HT1080 (cell line): ENCODE measurements at places on chromosomes 4 and X.

DNA sequence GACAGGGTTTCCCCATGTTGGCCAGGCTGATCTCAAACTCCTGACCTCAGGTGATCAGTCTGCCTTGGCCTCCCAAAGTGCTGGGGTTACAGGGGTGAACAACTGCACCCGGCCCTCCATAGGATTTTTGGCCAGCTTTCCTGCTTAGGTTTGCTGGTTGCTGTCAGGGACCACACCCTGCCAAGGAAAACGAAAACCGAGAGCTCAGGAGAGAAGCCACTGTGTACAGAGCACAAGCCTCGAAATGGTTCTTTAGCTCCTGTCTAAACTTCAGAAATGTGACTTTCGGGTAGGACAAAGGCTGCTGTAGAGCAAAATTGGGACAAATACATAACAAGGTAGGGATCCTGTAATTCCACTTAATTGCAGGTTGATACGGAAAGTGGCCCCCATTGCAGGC is 146.3 kb upstream of the ATP6AP2 start:
- DNase-seq: no peak

DNA sequence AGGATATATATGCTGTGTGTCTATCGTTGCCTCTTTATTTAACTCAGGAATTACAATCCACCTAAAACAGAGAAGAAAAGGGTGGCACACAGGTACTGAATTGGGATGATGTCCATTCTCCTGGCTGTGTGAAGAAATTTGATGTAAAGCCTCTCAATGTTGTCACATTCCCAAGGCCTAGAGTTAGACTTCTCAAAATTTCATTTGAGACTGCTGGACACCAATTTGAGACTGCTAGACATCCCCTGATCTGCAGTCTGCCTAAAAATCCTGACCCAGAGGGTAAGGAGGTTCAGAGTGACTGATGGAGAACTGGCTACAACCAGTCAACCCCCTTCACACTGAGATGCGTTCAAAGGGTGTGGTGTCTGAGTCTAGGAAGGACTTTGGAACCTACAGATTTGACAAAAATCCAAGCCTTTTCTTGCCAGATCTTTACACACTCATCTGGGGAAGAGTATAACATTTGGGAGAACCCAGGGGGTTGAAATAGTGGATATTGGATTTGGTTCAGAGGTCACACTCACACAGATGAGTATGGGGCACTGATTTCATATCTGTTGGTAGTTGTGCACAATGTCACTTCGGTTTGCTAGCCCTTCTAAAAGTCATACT is 4.9 kb upstream of the PRDM8 start:
- no peak for DNase-seq

DNA sequence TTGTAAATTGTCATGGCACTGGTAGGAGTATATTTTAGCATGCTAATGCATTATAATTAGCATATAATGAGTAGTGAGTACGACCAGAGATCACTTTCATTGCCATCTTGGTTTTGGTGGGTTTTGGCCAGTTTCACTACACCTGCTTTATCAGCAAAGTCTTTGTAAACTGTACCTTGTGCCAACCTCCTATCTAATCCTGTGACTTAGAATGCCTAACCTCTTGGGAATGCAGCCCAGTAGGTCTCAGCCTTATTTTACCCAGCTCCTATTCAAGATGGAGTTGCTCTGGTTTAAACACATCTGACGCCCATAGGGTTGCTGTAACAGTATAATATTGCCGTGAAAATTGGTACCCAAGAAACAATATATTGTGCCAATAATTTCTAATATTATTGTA is 159.4 kb downstream of the MAGEB5 start:
- DNase-seq: no peak

GRCh38 chrX:132795181-132795580 is 163.2 kb downstream of the HS6ST2 start:
- DNase-seq: no peak

DNA sequence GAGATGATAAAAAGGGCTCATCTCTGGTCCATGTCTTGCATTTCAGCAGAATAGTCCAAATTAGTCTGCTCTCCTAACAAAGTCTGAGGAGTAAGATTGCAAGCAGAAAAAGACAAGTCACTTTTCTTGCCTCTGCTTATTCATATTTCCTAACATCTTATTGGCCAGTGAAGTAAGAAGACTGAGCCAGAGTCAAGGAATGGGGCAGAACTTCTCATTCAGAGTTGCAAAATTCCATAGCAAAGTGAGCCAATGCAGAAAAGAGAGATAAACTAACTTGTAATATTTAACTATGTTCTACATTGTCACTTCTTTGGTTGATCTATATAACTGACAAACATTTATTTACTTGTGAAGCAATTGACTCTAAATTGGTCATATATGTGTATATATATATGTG is 2304.0 kb downstream of the ARAP2 start:
- no peak for DNase-seq

DNA sequence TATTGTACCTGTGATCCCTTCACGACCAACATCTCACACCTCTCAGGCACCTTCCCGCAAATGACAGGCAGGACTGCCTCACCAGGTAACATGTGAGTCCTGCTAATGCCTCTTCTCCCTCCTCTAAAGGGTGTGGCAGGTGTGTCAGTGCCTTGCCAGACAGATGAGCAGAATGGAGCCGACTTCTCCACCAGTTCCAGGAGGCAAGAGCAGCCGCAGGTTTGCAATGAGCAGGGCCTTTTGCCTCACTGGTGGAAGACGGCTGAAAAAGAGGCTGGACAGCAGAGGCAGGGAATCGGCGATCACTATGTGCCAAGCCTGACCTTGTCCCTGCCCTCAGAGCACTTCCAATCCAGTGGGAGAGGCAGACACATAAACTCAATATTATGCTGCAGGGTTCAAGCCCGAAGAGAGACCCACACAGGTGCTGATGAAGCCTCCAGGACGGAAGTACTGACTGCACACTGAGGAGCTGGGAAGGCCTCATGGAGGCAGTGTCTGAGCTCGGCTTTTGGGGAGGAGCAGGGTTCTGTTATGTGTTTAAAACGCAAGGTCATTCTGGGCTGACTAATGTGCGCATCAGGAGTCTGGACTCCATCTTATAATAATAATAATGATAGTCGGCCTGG is 57.9 kb downstream of the C4orf50 start:
- no peak for DNase-seq

- DNase-seq: no peak
Measured at GRCh38 chr4:153520801-153521329, 54.7 kb downstream of the TMEM131L start.

DNA sequence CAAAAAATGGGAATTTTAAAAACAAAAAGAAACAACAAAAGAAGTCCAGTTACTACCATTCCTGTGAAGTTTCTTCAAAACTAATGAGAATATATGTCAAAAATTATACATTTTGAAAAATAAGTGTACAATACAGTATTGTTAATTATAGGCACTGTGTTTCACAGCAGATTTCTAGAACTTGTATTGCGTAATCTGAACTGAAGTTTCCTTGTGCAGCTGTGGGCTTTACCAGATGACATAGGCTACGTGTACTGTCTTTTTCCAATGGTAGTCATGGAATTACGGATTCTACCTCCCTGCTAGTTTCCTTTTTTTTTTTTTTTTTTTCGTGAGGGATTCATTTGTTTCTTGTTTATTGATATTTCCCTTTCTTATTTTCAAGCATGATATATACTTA is 113.8 kb upstream of the GABRA2 start:
- no peak for DNase-seq

- peak; percentile 64 for DNase-seq
Measured at GRCh38 chr4:149120331-149121022, 678.3 kb upstream of the NR3C2 start.

DNA sequence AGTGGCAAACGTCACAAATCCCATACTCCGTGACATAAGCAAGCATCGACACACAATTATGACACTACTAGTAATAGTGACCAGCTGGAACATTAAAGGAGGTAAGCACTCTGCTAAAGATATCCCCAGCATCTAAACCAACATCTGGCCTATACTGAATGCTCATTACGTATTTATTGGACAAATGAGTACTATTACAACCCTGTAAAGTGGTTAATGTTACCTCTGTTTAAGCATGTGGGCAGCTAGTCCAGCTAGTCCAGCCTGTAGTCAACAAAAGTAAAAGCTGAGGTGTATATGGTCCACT is 419 bp upstream of the RPGR start:
- no peak for DNase-seq

GRCh38 chr4:10185518-10186227 is 69.1 kb upstream of the WDR1 start:
- DNase-seq: peak; percentile 39
